ENCODE measurements at places on chromosomes 11 and 22. TPM values are rescaled to one million over a fixed set of nuclear protein-coding genes. Genes with fewer than 3 reads are reported as not detected.

HBB gene
- total RNA-seq: 338 TPM

OPCML gene
- total RNA-seq: not detected

YPEL1 gene
- 6.7 TPM for total RNA-seq

PANX3 gene
- total RNA-seq: not detected

PATE4 gene
- not detected for total RNA-seq

INS gene
- total RNA-seq: not detected

GRCh38 chr11:120147094-120147949 is 9.4 kb upstream of the TRIM29 start:
- H3K27ac ChIP-seq: no peak overlapping the region
- DNase-seq: no peak
- H3K36me3 ChIP-seq: no peaks in the 10 kb centered on the region
- H3K4me1 ChIP-seq: no peaks in the 10 kb centered on the region

DNA sequence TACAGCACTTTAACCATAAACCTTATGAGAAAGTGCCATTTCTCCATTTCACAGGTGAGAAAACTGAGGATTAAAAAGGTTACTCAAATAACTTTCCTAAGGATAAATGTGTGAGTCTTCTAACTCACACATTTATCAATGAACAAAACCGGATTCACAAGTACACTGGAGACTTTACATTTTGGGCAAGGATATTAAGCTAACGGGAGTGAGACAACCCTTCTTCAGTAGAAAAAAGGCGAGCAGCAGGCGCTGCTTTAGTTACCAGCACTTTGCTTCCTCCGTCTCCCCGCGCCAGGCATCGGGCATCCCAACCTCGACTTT is 356 bp upstream of the TTC12 start:
- no peaks in the 10 kb centered on the region for H3K36me3 ChIP-seq
- no peaks in the 10 kb centered on the region for H3K27me3 ChIP-seq
- peaks cover 13% of the 10 kb centered on the region for H3K4me1 ChIP-seq
- H3K4me3 ChIP-seq: peak overlapping the region; percentile 86
- DNase-seq: no peak

DNA sequence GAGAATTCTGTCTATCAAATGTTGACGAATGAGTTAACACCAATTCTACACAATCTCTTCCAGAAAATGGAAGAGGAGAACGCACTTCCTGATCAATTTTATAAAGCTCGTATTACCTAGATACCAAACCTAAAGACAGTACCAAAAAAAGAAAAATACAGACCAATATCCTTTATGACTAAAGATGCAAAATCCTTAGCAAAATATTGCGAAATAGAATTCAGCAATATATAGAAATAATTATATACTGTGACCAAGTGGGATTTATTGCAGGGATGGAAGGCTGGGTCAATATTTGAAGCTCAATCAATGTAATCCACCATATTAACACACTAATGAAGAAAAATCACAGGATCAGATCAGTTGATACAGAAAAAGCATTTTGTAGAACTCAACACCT is 25.6 kb downstream of the SMARCB1 start:
- H3K27ac ChIP-seq: no peak overlapping the region
- no peak for DNase-seq
- H3K36me3 ChIP-seq: peaks cover 56% of the 10 kb centered on the region
- H3K4me1 ChIP-seq: no peaks in the 10 kb centered on the region
- no peaks in the 10 kb centered on the region for H3K27me3 ChIP-seq

GRCh38 chr22:19630614-19631013 is 83.7 kb upstream of the SEPTIN5 start:
- no peak overlapping the region for H3K4me3 ChIP-seq
- peaks cover 5% of the 10 kb centered on the region for H3K4me1 ChIP-seq
- H3K27ac ChIP-seq: no peak overlapping the region
- H3K27me3 ChIP-seq: no peaks in the 10 kb centered on the region
- DNase-seq: no peak

GRCh38 chr11:21877151-21877550 is 315.7 kb upstream of the ANO5 start:
- H3K4me3 ChIP-seq: no peak overlapping the region
- H3K27ac ChIP-seq: no peak overlapping the region
- no peaks in the 10 kb centered on the region for H3K27me3 ChIP-seq
- H3K4me1 ChIP-seq: no peaks in the 10 kb centered on the region
- no peaks in the 10 kb centered on the region for H3K36me3 ChIP-seq
- DNase-seq: no peak

Data from upper lobe of right lung (tissue), 1 donor.